ENCODE measurements at places on chromosomes 11 and 22.

- peak; percentile 59 for DNase-seq
Measured at GRCh38 chr22:24230911-24231656, 13.8 kb downstream of the GGT5 start.

GRCh38 chr11:126416542-126417090, 61.1 kb downstream of the ST3GAL4 start:
- DNase-seq, result peak; percentile 92

GRCh38 chr22:28021998-28022660, 103.1 kb upstream of the PITPNB start:
- DNase-seq, result no peak

GRCh38 chr11:68215524-68216170, 2.6 kb upstream of the KMT5B start:
- DNase-seq, result no peak

DNA sequence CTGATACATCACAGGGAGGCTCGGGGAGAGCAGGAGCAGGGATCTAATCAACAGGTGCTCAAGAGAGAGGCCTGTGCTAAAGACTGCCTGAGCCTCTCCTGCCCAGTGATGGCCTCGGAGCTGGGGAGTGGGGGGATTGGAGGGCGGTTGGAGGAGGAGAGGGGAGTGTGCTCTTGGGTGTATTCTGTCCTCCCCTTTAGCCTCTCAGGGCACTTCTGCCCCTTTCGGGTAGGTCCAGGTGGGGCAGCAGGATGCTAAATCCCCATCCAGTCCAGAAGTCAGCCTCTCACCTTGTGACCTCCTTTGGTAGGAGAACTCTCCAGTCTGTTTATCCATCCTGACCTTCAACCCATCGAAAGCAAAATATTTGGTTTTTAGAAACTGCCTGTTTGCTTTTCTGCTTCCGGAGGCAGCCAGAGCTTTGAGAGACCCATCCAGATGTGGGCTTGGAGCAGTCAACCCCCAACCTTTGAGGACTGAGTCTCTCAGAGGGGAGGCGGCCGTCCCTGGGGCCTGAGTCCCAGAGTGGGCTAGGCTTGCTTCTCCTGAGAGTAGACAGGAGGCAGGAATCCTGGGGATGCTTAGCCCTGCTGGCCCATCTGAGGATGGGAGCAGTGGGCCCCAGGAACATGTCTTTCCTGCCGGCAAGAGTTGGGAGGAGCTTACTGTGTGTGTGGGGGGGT, 105.2 kb upstream of the SYT13 start:
- DNase-seq, result no peak

- no peak for DNase-seq
Measured at GRCh38 chr11:130781931-130782330, 134.3 kb downstream of the SNX19 start.

- peak; percentile 43 for DNase-seq
Measured at GRCh38 chr11:1750840-1751530, 590 bp upstream of the IFITM10 start.

GRCh38 chr22:39645532-39645931, 75.0 kb downstream of the CACNA1I start:
- no peak for DNase-seq

DNA sequence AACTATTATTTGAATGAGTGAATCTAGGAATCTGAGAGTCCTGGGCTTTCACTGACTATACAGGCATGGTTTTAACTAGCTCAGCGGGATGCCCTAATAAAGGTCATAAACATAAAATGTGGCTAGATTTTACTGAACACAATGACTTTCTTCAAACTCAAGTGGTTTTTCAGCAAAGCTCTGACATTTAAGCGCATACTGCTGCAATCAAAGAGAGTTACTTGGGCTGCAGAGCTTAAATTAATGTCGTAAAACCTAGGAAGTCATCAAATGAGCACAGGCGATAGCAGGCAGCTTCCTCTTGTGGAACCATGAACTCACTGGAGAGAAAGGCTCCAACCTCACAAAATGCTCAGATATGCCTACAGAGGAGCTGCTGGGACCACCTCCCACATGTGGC, 6.7 kb downstream of the CSNK2A3 start:
- no peak for DNase-seq

DNA sequence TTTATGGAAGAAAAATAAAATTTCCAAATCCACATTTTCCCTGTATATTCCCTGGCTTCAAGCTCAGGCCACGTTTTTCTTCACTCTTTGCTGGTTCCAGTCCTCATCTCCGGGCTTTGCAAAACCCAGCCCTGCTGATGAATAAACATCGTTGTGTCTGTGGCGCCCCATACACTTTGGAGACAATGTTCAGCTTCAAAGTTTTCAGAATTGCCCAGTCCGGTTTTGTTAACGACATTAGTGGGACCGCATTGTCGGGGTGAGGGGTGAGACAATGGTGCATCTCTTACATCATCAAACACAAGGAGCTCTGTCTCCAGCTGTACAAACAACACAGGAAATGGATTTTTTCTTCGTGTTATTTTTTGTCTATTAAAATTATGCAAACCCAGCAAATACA, 53.4 kb upstream of the HTATIP2 start:
- no peak for DNase-seq

- no peak for DNase-seq
Measured at GRCh38 chr11:32436751-32437494, 1.6 kb upstream of the WT1 start.

- DNase-seq, result no peak
Measured at GRCh38 chr22:26697151-26697550, 39.8 kb downstream of the MIAT start.

- DNase-seq, result no peak
Measured at GRCh38 chr11:96086111-96086510, 162.2 kb upstream of the MTMR2 start.

DNA sequence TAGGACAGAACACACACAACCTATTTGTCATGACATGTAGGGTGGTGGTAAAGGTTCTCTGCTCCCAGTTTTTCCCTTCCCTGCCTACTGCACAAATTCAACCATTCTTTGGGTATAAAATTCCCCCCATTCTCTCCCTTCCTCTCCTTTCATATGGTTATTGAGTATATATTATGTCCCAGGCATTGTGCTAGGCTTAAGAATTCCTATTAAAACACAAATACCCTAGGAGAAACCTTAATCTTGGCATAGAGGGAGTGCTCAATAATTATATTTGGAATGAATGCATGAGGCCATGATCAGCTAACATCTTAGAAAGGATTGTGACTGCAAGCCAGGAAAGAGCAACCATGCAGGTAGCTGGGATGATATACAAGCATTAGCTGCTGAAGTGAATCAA, 120.4 kb upstream of the MTMR2 start:
- no peak for DNase-seq

DNA sequence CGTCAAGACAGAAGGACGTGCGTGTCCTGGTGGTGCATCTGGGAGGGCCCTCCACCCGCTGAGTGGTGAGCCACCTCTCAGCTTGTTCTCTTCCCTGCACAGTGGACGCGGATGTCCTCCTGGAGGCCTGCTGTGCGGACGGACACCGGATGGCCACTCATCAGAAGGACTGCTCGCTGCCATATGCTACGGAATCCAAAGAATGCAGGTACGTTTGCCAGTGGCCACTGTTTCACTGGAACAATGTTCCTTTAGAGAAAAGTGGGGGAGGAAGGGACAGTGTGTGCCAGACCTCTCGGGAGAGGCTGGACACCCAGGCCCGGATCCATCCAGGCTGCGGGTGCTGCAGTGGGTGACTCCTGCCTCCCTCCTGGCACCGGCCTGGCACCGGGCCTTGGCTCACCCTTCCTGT, 15.9 kb downstream of the FBLN1 start:
- no peak for DNase-seq

DNA sequence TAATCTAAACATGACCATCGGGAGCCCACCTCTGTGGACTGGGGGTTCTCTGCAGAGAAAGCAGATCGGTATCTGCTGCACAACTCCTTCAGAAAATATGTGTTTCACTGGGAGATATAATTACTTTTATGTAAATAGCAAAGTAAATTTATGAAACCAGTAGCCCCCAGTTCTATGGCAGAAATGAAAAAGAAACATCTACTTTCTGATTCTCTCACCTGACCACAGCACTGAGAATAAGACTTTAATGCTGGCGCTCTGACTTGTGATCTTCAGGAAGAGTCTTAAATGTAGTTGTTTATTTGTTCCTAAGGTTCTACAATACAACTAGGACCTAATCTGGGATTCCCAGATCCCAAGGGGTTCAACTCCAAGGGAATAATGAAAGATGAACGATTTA, 518.0 kb downstream of the DLG2 start:
- no peak for DNase-seq

DNA sequence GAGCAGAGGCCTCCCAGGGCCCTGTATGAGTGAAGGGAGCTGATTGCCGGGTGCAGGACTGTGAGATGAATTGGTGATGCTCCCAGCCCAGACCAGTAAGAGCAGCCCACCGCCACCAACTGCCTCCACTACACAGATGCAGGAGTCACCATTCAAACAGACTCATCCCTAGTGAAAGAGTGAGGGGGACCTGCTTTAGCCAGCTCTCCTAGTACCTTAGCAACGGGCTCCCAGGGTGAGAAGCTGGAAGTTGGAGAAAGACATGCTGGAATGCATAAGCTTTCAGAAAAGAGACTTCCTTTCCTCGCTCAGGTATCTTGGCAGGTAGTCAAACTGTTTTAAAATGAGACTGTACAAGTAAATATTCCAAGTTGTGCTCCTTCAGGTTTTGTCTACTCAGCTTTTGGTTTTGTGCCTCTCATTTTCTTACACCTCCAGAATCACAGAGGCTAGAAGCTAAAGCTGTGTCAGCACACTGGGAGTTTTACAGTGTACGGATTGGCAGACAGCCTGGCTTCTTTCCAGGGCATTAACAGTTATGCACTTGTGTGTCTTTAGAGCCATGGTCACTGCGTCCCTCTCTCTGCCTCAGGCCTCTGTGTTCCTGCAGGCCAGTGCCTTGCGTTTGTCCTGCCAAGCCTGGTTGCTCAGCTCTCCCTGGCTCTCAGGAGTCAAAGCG, 146.2 kb downstream of the ATXN10 start:
- no peak for DNase-seq

GRCh38 chr22:21918466-21919185, 34.0 kb downstream of the PPM1F start:
- DNase-seq, result no peak

GRCh38 chr11:72352859-72353551, 81.3 kb downstream of the CLPB start:
- DNase-seq, result no peak

- DNase-seq, result no peak
Measured at GRCh38 chr11:129610545-129610944, 205.1 kb upstream of the TMEM45B start.

DNA sequence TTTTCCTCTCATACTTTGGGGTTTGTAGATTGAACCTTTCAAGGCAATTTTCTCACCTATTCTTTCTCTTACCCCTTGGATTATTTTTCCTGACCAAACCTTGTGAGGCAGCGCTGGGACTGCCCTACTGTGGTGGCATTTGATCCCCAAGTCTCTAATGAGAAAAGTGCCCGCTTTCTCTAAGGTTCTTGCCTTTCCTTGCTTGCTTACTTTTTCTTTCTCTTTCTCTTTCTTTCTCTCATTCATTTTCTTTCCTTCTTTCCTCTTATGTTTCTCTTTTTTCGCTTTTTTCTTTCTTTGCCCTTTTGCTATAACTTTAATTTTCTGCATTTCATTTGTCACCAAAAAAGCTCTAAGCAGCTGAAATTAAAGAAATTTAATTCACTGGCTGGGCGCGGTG, 40.7 kb upstream of the ADSL start:
- no peak for DNase-seq

GRCh38 chr11:102487214-102487613, 34.6 kb upstream of the TMEM123 start:
- DNase-seq, result peak; percentile 35

DNA sequence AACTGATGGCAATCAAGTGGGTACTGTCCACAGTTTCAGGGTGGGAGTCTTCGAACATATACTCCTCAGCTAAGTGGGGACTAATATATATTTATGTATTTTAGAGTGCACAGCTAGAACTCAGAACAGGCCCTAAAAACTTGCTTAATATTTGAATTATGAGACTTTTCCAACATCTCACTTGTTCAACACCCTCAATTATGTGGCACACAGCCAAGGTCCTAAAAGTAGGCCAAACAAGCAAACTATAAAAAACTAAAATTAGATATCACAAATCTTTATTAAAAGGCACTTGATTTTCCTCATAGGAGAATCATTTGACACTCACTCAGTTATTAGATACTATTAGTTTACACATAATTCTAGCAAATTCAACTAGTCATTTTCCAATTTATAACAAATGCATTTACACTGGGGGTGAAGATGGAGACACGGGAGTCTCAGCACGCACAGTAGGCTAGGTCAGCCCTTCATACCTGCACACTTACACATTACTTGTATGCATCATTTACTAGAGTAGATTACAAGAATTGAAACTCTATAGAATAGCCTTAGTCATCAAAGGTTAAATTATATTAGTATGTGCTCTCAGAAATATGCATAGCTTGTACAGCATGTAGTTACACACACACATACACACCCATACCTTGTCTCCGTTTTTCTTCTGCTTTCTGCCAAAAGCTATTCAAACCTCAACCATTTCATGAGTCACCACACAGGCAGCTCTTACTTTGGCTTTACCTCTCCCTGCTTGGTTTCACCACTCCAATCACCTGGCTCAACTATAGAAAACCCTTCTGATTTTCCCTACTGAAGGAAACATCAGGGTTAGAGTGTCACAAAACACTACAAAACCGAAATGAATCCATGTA, 171.5 kb downstream of the SBF2 start:
- no peak for DNase-seq

GRCh38 chr11:64654958-64655541, 64.0 kb downstream of the SLC22A12 start:
- DNase-seq, result peak; percentile 79

- DNase-seq, result no peak
Measured at GRCh38 chr22:27154717-27155116, 497.3 kb downstream of the MIAT start.

DNA sequence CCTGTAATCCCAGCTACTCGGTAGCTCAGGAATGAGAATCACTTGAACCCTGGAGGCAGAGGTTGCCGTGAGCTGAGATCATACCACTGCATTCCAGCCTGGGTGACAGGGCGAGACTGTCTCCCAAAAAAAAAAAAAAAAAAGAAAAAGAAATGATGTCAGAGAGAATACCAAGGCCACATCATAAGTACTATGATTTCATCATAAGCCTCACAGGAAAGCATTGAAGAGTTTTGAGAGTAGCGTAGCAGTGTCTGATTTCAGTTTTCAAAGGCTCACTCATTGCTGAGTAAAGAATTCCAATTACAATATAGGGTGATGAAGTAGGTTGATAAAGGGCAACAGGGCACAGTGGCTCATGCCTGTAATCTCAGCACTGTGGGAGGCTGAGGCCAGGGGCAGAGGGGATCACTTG, 88.8 kb downstream of the MRTFA start:
- no peak for DNase-seq

Measured in suppressor macrophage (primary cell).